Eye (tissue), 1 donor: ENCODE measurements at places on chromosomes 13 and 19.

GRCh38 chr19:52896431-52897137 is 851 bp downstream of the ZNF320 start:
- DNase-seq: peak; percentile 50

DNA sequence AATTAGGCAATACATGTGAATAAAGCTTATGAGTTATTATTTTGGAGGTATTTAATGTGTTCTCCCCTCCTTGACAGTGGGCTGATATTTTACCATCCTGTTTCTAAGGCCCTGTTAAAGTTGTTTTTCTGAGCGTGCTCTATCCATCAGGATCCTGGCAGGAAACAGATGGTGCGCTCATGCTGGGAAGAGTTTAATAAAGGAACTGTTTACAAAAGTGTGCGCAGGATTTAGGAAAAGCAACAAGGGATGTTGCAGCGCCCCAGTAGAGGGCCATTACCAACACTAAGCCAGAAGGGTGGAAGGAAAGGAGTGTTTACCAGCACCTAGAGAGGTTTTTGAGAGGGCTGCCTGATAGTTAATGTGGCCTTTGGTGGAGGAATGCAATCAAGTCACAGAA is 374.5 kb downstream of the KCNRG start:
- DNase-seq: no peak

DNA sequence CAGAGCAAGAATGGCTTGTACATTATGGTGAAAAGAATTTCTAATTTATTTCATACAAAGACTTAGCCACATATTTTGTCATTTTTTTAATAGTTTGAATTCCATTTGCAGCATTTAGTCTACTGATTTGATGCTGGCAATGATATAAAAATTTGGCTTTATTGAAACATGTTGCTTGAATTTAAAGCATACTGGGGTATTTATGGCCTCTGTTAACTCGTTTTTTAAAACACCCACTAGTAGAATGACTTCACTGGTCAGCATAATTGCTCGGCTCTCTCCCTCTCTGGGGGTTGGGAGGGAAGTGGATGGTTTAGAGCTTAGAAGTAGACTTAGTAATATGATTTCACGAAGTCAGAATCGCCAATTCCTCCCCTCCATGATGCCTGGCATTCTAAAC is 354.9 kb upstream of the HTR2A start:
- DNase-seq: no peak

DNA sequence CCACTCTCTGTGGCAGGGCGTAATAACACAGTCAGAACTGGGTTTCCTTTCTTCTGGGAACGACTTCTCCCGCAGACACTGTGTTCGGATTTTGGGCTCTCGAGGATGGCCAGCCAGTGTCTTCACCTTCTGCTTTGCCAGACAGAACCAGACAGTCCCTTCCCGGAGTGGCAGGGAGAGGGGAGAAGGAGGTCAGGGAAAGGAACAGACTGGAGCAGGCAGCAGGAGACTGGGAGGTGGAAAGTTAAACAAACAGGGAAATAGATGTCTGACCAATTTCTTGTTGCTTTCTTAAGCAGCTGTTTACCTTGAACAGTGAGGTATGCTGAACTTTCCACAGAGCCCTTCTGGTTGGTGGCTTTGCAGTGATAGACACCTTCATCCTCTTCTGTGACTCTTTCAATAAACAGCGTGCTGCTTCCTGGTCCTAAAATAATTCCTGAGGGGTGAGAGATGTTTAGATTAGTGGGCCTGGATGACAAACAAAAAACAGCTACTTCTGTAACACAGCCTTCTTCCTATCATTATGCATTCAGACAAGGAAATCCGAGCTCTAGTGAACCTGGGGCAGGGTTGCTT is 137.6 kb downstream of the FLT1 start:
- no peak for DNase-seq

GRCh38 chr13:110272651-110273050 is 34.3 kb downstream of the COL4A1 start:
- no peak for DNase-seq
